Heart right ventricle (tissue), 16 donors: ENCODE measurements at places on chromosomes 5 and 9.

GRCh38 chr5:135662061-135662481, 83.3 kb upstream of the CXCL14 start:
- no peak for DNase-seq

GRCh38 chr9:115913696-115914095, 239.9 kb upstream of the PAPPA start:
- DNase-seq: no peak

GRCh38 chr9:89433826-89434225, 64.1 kb downstream of the SEMA4D start:
- no peak for DNase-seq

DNA sequence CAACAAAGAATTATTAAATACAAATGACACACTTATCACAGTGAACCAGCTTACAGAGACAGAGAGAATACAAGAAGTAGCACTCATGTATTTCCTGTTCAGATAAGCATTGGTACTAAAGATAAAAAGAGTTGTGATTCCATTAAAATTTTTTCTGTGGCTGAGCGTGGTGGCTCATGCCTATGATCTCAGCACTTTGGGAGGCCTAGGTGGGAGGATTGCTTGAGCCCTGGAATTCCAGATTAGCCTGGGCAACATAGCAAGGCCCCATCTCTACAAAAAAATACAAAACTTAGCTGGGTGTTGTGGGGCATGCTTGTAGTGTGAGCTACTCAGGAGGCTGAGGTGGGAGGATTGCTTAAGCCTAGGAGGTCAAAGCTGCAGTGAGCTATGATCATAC, 32.9 kb downstream of the FCHO2 start:
- no peak for DNase-seq

- no peak for DNase-seq
These were observed 36.4 kb upstream of the CCDC152 start for GRCh38 chr5:42720251-42720650.

- DNase-seq: no peak
These were observed 165.6 kb upstream of the IER5L start for GRCh38 chr9:129343424-129344375.

DNA sequence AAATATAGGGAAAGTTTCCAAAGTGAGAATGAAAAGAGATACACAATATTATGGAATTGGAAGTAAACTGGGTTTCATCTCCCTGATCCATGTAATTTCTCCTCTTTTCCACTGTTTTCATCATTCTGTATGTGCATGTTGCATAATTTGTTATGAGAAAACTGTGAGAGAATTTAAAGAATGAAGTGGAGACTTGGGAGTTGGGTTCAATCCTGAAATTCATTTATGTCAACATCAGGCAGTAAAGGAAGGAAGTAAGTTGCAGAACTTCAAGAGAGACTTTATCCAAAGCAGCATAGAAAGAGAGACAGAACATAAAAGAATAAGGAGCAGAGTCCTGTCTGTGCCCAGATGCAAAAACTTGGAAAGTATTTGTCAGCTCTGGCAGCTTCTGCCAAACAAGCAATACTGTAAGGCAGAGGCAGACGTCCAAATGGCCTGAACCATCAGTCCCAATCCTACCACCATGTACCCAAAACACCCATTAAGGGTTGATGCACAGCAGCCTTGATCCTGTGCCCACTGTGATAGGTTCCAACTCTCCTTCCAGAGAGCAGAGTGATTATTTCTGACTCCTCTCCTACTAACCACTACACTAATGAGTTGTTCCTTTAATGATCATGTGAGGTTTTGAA, 425.3 kb upstream of the CDH6 start:
- DNase-seq: no peak

DNA sequence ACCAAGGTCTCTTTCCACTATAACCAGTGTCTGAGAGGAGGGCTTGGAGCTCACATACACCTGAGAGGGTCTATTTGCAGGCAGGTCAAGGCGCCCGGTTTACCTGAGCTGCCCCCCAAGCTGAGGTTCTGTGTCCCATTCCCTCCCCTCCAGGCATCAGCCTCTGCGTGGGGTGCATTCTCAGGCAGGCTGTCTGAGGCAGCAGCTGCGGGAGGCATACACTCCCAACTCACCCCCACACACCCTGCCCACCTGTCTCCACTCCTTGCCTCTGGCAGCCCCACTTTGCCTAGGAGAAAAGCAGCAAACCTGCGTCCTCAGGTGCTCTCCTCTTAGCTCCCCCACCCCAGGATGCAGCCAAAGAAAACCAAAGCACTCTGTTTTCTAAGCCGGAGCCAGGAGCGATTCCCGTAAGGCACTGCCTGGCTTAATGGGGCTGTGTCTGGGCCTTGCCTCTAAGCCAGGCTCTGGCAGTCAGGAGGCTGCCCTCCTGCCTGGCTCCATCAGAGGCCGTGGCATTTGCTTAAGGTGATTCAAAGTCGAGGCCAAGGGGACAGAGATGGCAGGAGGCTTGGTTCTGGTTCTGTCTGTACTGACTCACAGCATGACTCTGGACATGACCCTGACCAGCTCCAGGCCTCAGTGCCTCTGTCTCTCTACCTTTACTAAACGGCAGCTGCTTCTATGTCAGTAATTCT, 139.2 kb upstream of the TRIM32 start:
- DNase-seq: no peak

GRCh38 chr9:34574571-34574970, 15.0 kb downstream of the CNTFR start:
- peak; percentile 4 for DNase-seq

DNA sequence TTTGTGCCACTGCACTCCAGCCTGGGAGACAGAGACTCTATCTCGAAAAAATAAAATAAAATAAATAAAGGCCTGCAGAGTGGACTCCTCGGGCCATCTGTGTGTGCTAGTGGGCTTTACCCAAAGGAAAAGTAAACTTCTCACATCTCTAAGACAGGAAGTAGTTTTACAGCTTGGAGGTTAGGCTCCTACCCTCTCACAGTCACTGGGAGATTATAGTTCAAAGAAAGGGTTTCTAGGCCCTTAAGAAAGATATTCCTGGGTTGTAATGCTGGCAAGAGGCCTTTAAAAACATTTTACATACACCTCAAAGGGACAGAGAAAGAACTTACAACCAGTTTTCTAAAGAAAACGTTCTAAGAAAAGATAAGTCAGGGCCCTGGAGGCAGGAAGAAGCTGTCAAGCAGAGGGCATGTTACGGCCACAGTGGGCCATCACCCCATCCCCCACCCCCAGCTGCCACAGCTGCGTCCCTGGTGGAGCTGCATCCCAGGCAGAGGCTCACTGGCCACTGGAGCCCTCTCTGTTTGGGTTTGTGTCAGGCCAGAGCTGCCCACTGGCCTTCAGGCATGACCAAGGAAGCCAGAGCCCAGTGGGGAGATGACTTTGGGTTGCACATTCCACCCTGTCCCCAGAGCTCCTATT, 78.1 kb upstream of the CDK20 start:
- DNase-seq: no peak

- DNase-seq: no peak
These were observed 246.8 kb upstream of the TUT7 start for GRCh38 chr9:86600977-86601376.

- DNase-seq: no peak
These were observed 1.3 kb downstream of the ENC1 start for GRCh38 chr5:74638970-74639806.

DNA sequence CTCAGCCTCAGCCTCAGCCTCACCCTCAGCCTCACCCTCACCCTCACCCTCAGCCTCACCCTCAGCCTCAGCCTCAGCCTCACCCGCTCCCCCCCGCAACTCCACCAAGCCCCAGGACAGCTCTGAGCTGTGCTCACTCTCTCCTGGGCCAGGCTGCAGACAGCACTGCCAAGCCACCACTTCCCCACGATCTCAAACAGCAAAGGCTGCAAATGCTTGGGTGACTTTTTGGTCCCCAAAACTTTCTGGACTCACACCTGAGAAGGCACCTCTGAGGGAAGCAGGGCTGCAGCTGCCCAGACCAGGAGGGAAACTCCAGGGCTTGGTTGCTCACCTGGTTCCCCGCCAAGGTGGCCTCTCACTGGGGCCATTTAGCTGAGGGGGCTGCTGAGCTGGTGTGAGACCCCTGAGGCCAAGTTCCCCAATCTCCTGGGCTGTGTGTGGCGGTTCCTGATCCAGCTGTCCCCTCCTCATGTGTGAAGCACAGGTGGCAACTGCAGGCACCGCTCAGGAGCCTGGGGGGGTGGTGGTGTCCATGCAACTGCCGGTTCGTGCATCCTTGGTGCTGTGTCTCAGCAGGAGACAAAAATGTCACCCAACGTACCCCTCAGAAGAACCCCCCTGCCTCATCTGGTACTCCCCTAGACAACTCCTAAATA, 17.8 kb downstream of the MRPL36 start:
- DNase-seq: no peak

- no peak for DNase-seq
These were observed 794.6 kb upstream of the ZNF608 start for GRCh38 chr5:125541085-125541484.

DNA sequence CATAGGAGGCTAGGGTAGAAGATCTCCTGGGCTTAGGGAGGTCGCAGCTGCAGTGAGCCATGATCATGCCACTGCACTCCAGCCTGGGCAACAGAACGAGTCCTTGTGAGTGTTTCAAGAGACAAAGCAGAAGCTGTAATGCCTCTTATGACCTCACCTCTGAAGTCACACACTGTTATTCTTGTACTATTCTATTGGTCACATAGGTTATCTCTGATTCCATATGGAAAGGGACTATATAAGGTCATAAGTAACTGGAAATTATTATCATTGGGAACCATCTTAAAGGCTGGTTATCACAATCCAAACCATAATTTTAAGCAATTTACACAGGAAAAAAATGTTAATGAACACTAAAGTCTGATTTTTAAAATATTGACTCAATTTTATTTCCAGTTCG, 17.9 kb upstream of the AFF4 start:
- no peak for DNase-seq

DNA sequence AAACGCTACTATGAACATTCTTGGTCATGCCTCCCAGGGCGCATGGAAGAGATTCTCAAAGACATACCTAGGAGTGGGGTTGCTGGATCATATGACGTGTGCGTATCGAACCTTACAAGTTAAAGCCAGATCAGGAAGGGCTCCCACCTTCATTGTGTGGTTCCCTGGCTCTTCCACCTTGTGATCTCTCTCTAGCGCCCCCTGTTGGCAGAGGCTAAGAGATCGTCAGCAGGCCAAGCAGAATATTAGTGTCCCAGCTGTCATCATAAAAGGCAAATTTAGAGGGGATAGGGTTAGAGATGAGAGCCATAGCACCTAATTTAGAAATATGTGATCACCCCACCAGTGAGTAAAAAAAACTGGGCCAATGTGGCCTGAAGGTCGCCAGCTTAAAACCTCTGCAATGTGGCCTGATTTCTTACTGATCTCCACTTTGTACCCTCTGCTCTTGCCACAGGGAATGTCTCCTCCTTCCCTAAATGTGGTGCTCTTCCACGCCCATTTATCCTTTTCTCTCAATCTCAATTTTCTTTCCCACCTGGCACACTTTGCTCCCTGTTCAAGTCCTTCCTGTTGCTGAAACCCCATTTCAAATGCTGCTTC, 91.7 kb upstream of the SHB start:
- DNase-seq: peak; percentile 48

GRCh38 chr5:7705261-7705660, 145.7 kb downstream of the CFAP90 start:
- DNase-seq: no peak

DNA sequence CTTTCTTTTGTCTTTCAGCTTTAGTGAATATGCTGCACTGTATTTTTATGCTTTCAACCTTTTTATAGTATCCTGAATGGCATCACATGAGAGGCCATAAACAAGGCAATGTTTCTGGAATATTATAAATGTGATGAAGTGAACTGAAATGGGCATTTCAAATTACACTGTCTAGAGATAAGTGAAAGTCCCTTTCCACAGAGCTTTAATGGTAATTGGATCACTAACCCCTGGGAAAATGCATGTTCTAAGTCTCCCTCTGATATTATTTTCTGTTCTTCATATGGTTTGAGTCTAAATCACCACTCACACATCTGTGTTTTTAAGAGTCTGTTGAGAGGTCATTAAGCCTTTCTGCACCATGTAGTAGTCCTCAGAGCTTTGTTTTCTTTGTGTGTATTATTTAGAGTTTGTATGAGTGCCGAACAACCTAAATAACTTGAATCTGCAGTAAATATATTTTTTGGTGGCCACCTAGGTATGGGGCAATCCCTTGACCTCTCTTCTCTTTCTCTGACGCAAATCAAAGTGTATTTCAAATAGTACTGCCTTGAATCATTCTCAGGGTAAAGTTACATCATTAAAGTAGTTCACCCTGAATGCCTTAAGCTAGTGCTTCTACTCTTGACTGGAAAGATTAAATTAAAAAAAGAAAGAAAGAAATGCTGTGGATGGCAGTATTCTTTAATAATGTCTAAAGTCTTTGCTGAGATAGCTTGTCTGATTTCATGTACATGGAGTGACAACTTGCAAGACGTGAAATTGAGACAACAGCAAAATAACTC, 1931.0 kb upstream of the CDH6 start:
- DNase-seq: no peak

- no peak for DNase-seq
These were observed 178.2 kb upstream of the ATP10B start for GRCh38 chr5:161030229-161030628.

DNA sequence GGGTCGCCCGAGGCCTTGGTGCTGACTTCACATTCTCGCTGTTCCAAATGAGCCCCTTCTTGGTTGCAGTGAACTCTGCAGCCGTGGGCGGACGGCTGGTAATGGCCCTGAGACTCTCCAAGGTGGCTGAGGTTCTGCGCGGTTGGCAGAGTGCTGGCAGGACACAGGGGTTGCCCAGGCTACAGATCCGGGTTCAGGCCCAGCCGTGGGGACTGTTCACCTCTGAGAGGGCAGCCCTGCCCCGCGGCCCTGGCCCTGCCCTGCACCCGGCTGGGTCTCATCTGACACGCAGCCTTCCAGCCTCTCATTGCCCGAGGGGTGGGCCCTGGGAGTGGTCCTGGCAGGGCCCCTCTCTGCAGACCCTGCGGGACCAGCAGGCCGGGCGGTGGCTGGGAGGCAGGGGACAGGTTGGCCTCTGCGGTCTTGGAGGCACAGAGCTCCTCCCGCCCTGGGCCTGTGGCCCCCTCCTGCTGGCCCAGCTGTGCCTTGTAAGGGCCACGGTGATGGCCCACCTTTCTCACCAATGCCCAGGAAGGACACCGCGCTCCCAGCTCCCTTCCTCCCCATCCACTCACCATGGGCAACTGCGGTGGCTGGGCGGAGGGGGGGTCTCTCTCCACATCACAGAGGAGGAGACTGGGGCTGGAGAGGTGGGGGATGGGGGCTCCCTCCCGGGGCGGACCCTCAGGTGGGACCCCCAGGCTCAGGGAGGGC, 51.6 kb downstream of the AHRR start:
- DNase-seq: no peak

- DNase-seq: no peak
These were observed 1119.9 kb downstream of the TAF11L14 start for GRCh38 chr5:18754201-18754600.

- DNase-seq: no peak
These were observed 316.8 kb downstream of the ARHGEF28 start for GRCh38 chr5:73942783-73943182.

GRCh38 chr9:30796764-30797163, 1587.7 kb upstream of the ACO1 start:
- DNase-seq: no peak

GRCh38 chr9:34124099-34124498, 2.4 kb downstream of the DCAF12 start:
- no peak for DNase-seq
